ENCODE measurements at places on chromosomes 2 and 18. TPM values are rescaled to one million over a fixed set of nuclear protein-coding genes. Genes with fewer than 3 reads are reported as not detected.
A peak's percentile ranks its signal among the peaks of the same experiment; 100 is the strongest.

- peak; percentile 39 for DNase-seq
These were observed 2.4 kb downstream of the AGAP1 start for GRCh38 chr2:235496239-235496621.

DNA sequence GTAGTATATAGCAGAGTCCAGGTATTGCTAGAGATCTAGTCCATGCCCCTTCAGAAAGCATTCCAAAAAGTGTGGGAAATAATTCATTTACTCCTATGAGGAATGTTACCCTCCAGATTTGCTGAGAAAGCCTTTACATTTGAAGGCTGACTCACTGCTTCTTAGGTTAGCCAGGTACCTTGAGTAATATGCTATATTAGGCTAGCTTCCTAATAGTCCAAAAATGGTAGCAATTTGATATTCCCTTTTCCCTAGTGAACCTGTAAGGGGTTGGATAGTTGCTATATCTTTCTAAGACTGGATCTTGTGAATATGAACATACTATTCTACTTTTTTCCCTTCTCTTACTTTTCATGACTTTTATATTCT, 63.6 kb downstream of the SPOPL start:
- DNase-seq: no peak

DNA sequence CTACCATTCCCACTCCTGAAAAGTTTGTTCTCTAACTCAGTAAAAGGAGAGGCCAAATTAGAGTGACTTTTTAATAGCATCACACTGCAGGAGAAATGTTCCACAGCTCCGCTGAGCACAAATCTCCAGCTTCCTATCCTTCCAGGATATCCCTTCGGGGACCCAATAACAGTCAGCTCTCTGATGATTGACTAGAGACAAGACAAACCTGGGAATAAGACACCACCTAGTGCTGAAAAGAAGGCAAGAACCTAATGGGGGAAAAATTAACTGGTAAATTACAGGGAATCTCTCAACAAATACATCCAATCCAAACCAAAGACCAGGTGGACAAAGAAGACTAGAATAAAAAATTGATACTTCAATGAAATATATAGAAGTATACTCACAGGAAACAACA, 977.1 kb upstream of the SOX11 start:
- DNase-seq: no peak

GRCh38 chr18:72700961-72701710, 157.0 kb upstream of the CBLN2 start:
- DNase-seq: peak; percentile 8

DNA sequence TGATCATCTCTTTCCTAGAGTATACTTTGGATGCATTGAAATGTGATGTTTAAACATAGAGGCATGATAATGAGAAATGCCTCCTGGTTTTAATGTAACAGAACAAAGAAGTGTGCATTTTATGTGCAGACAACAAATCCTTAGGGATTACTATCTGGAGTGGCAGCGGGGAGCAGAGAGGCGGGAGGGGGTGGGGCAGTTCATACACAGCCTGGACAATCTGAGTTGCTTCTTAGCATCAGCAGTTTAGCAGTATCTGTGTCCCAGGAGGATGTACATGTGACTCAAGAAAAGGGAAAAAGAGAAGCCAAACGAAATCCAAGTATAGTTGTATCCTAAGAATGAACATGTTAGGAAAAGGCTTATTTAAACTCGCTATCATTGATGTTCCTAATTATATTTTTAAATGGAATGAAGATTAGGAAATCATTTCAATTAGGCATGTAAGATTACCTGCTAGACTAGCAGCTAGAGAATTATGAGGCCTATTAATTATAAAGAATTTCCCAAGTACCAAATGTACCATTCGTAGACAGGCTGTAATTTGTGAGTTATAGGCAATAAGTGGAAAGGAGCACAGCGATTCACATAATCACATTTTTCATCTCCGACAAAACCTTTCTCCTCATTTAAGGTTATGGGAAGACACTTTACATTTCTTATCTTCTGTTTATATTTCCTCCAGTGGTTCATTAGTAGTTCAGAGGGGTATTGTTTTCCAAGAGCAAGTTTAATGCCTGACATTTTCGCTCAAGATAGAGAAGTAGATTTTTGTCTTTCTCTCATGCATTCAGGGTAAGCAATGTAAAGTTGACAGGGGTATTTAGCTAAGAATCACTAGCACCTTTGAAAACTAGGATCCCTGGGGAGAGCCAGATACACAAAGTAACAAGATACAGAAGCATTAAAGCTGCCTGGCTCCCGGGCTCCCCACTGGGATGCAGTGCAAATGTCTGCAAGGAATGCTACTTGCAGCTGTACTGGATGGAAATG, 141.3 kb upstream of the NOSTRIN start:
- no peak for DNase-seq

- peak; percentile 19 for DNase-seq
These were observed 34.6 kb downstream of the MBP start for GRCh38 chr18:77098029-77098428.

CROCC2 gene
- not detected for total RNA-seq

LIMS4 gene
- total RNA-seq: 0.24 TPM

GALNT14 gene
- 32.3 TPM for total RNA-seq
